Tibial nerve (tissue), 4 donors: ENCODE measurements at places on chromosomes 7 and 10.
A peak's percentile ranks its signal among the peaks of the same experiment; 100 is the strongest.

GRCh38 chr7:105559926-105560325 is 21.4 kb downstream of the EFCAB10 start:
- no peak for DNase-seq

GRCh38 chr10:96017191-96017687 is 26.1 kb upstream of the CCNJ start:
- DNase-seq = peak; percentile 67

DNA sequence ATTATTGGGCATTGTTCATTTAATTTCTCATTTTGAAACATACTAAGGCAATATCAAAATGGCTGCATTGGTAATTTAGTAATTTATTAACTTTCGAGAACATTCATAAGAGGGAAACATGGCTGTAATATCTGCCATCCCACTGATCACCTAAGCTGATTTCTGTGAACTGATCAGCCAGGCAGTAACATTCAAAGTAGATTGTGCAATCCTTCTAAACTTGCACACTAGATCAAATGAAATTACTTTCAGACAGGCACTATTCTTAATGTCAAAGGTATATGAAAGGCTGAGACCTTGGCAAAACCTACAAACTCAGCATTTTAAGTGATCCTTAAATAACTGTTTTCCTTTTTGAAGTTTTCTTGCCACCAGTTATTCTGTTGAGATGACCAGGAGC is 290.7 kb downstream of the CACNA2D1 start:
- DNase-seq = no peak

DNA sequence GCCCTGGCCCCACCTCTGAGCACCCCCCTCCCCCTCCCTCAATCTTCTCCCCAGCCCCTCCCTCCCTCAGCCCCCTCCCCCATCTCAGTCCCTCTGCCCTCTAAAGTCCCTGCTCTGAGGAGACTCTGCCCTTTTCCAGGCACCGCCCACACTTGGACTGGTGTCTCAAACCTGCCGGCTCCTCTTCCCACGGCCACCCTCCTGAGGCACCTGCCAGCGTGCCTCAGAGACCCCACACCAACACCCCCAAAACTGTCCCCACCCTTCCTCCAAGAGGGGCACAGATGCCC is 34.6 kb upstream of the HSPB1 start:
- DNase-seq = no peak

GRCh38 chr10:53601260-53601875 is 828.8 kb upstream of the MBL2 start:
- no peak for DNase-seq

- DNase-seq = no peak
Measured at GRCh38 chr7:71454981-71455380, 323.0 kb downstream of the GALNT17 start.

GRCh38 chr7:105462765-105463420 is 59.2 kb downstream of the PUS7 start:
- no peak for DNase-seq

DNA sequence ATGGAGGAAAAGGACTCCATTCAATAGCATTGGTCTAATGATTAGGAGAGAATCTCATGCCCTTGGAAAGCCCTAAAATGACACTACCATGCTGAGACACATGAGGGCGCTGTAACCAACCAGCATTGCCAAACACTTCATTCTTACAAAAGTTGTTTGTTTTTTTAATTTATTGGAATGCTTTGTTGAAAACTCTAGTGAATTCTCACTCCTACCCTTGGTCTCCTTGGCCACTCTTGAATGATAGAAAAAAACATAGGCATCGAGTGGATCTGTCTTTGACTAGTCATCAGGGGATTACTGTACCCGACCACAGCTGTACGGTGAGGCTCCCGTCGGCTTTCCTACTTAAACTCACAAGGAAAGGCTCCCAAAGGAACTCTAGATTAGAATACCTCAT is 29.3 kb upstream of the ADD3 start:
- DNase-seq = peak; percentile 57

DNA sequence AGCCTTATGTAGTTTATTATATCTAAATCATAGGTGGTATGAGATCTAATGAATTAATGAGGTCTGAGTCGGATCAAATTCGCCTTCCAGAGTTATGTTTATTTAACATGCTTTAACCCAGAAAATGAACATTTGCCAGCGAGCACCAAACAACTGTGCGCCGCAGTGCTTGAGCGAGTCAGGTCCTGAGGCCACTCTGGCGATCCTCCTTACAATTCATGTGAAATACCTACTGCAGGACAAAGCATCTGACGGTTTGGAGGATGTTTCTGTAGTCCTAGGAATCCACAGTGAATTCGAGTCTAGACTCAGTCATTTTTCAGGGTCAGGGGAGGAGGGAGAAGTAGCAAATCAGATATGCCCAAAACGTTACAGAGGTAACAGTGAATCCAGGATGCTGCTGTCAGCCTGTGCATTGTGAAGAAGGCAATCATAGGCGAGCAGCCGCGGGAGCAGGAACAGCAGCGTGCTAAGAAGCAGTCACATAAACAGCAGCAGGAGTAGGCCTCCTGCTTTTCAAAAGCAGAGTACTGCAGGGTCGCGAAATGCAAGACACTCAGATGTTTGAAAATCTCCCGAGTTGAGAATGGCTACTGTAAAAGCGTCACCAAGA is 120.2 kb downstream of the CACNB2 start:
- no peak for DNase-seq

GRCh38 chr7:20447021-20447650 is 116.4 kb downstream of the ITGB8 start:
- DNase-seq = no peak

DNA sequence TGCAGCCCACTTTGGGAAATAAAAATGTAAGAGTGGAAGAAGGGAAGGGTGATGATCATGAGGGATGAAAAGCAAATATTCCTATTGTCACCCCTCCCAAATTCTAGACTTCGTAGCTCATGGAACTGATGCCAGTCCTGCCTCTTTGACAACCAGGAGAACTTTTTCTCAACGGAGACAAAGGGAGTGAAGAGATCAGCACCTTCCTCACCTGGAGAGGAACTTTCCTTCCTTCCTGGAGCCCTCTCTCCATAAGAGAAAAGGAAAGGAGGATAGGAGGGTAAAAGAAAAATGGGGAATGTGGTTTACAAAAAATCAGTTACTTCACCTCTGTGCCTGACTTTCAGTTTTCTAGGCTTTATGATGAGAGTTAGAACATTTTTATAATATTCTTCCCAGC is 3.4 kb downstream of the TBX20 start:
- DNase-seq = no peak

DNA sequence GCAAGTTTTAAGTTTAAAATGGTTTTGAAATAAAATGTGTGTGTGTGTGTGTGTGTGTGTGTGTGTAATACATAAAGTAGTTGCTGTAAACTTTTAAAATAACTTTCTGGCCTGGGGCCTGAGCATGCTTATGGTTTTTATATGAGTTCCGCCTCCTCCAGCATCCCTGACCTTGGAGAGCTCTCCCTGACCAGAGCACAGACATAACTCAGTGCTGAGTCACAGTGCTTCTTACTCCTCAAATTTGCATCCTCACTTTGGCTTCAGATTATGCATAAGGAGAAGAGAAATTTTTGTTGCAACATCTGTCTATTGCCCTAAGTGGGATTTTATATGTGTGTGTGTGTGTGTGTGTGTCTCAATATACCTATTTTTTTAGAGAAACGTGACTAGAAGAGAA is 200.8 kb downstream of the ELMO1 start:
- DNase-seq = peak; percentile 46

DNA sequence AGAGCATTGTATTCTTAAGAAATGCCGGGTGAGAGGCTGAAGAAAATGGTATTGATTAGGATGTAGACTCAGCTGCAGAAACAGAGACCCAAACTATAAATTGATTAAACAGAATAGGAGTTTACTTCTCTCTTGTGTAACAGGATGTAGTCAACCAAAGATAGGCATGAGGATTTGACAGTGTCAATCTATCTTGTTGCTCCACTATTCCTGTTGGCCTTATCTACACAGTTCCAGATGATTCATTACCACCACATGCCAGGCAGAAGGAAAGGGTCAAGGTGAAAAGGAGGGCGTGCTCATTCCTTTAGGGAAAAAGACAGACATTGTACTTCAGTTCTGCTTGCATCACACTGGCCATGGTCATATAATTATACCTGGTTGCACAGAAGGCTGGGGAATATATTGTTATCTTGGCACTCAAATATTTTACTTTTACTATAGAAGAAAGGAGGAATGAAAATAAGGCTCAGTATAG is 11.9 kb upstream of the DMTF1 start:
- no peak for DNase-seq

GRCh38 chr10:9068003-9068402 is 1013.5 kb downstream of the GATA3 start:
- no peak for DNase-seq

- no peak for DNase-seq
Measured at GRCh38 chr10:112601214-112602090, 154.4 kb downstream of the VTI1A start.

DNA sequence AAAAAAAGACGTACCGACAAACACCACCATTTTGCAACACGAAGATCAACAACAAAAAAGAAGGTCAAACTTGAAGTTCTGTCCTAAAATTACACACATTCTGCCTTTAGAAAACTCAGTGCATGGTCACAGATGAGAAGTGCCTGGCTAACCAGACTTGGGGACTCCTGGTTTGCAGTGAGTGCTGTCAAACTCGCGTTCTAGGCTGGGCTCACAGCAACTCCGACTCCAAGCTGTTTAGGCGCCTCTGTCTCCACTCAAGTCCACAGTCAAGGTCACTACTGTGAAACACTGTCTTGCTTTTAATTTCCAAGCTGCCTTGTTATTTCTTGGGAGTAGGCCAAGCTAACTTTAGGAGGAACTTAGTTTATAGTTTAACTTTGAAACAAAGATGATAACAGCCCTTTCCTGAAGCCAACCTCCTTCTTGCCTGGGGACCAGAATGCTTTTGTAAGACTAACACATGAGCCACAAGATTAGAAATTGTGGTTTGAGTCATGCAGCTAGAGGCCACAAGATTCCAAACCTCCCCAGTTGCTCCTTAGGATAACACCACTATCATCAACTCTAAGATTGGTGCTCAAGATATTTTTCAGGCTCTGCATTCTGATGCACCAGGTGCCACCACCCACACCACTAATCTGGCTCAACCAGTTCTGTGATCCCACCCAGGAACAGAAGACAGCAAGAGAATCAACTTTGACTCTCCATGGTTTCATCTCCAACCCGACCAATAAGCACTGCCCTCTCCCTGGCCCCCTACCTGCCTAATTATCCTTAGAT is 1.1 kb upstream of the DNAAF5 start:
- DNase-seq = no peak

GRCh38 chr7:30451539-30452279 is 26.9 kb downstream of the NOD1 start:
- no peak for DNase-seq

GRCh38 chr7:925601-926000 is 28.9 kb downstream of the ADAP1 start:
- peak; percentile 22 for DNase-seq

- DNase-seq = peak; percentile 32
Measured at GRCh38 chr7:69739931-69740431, 141.7 kb downstream of the AUTS2 start.

DNA sequence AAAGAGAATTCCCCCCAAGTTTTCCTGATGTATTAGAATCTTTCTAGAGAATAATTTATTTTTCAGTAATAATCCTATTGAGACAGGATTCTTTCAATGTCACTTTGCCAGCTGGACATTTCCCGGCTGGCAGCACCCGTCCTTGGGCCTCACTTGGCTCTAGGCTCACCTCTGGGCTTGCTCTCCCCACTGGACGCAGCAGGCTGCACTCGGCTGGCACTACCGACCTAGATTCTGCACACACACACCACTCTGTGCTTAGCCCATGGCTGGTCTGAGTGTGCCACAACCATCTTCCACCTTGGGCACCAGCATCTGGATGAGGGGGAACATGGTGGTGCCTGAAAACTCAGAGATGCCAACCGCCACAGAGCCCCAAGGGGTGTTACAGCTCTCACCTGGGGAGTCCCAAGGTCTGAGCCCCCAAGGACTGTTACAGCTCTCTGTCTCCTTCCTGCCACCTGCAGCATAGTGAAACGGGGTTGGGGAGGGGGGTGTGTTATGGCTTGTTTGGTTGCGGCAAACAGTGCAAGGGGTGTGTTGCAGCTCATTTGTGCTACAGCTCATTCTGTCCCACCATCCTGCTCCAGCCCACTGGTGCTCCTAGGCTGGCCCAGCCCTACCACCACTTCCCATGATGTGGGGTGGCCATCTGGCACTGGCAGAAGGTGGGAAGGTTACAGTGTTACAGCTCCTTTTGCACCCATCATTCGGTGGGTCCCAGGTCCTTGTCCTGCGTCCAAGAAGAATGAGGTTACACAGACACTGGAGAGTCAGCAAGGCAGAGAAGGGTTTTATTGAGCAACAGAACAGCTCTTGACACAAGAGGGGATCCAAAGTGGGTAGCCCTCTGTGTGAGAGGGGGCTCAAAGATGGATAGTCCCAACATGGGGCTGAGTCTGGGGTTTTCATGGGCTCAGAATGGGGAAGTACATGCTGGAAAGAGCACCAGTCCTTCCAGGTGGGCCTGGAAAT is 2.1 kb downstream of the GALNTL5 start:
- DNase-seq = no peak

DNA sequence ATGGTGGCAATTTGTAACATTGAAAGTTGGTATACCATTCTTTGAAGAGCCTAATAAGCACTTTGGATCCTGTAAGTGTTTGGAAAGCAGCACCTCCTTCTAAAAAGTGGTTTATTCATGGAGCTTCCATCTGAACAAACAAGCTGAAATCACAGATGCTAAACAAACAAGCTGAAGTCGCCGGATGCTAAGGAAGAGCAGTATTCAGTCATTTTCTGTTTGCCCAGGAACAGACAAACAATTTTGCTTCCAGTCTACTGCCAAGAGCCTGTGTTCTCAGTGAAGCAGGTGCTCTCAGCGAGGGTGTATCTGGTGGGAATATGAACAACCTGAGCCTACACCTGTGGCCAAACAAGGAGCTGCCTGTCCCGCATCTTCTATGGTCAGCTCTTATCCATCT is 6.3 kb downstream of the COL28A1 start:
- no peak for DNase-seq

DNA sequence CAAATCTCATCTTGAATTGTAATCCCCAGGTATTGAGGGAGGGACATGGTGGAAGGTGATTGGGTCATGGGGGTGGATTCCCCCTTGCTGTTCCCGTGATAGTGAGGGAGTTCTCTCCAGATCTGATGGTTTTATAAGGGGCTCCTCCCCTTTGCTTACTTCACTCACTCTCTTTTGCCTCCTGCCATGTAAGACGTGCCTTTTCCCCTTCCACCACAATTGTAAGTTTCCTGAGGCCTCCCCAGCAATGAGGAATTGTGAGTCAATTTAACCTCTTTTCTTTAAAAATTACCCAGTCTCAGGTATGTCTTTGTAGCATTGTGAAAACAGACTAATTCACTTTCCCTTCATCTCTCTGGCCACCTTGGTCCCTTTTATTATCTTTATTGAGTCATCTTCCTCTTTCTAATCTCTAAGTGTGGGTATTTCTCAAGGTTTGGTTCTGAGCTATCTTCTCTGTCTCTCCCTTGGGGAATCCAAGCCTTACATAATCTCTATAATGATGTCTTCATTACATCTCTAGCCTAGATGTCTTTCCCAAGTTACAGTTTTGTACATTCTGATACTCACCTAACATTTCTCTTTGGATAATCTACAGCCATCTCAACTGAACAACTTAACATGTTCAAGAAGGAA is 99.1 kb upstream of the JCAD start:
- DNase-seq = no peak

- no peak for DNase-seq
Measured at GRCh38 chr7:105693576-105693975, 112.3 kb upstream of the EFCAB10 start.

GRCh38 chr10:2340831-2341647 is 603.7 kb upstream of the ADARB2 start:
- no peak for DNase-seq

- no peak for DNase-seq
Measured at GRCh38 chr10:124168991-124169802, 75.8 kb upstream of the CHST15 start.
